ENCODE measurements at places on chromosomes 6 and 20.

DNA sequence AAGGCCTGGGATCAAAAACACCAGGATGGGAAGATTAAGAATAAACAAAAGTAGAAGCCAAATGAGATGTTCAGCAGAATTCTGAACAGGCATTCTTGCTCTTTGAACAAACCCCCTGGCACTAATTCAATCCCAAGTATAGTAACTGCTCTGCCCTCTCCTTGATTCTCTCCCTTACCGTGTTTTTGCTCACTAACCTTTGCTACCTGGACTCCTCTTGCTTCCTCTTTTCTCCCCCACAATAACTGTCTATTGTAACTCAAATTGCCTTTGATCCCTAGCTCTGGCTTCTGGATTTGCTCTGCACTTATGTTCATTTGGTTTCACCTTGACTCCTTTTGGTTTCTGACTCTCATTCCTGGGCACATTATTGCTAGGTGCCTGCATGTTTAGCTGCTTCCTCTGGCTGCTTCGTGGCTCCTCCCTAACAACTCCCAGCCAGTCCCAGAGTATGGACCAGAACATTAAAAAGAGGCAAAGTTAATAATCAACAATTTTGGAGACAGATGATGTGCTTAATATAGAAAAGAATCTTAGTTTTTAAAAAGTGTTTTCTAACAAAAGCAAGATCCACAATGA lies 65.4 kb upstream of the PHIP start:
- DNase-seq: no peak

DNA sequence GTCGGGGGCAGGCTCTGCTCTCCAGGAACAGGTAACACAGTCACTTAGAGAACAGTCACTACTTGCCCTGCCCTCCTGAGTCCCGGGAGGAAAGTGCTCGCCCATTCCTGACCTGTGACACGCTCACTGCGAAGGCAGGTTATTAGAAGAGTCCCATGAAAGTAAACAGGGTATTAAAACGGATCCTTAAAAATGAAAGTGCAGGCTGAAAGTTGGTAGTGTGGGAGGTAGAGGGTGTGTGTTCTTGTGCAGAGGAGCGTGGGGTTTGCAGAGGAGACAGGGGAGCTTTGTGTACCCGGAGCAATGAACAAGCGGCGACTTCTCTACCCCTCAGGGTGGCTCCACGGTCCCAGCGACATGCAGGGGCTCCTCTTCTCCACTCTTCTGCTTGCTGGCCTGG lies at the start of gene CCN6:
CCN6 (plus strand) TSS at position 104 of the 400 bp plus-strand sequence; CDS start at position 358, 254 bp downstream.
- H3K4me3 ChIP-seq: no peak within 1 kb of the TSS
- H3K36me3 ChIP-seq: no peaks in the 10 kb centered on the region
- H3K27me3 ChIP-seq: no peaks in the 10 kb centered on the region
- H3K4me1 ChIP-seq: no peaks in the 10 kb centered on the region

GRCh38 chr20:62611819-62612218 lies 30.5 kb upstream of the SLCO4A1 start:
- H3K27me3 ChIP-seq: no peaks in the 10 kb centered on the region
- H3K36me3 ChIP-seq: no peaks in the 10 kb centered on the region
- DNase-seq: no peak
- no peak overlapping the region for H3K27ac ChIP-seq

DNA sequence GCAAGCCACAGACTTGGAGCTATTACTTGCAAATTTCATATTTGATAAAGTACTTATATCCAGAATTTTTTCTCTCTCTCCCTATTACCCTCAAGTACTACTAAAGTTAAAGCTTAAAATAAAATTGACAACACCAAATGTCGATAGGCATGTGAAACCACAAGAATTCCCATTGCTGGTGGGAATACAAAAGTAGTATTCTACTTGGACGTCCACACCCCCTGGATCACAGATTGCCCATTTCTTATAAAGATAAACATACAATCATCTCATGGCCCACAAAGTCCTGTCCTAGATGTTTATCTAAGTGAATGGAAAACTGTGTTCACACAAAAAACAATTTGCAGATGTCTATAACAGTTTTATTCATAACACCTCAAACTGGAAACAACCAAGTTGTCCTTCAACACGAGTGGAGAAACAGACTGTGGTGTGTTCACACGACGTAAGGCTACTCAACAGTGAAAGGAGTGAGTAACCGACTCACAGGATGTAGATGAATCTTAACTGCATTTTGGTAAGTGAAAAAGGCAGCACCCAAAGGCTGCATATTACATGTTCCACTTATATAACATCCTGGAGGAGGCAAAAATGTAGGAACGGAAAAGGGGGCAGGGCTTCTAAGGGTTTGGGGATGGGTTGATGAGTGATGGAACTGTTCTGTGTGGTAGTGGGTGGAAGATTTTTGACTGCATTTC lies 297.4 kb downstream of the THBS2 start:
- no peak overlapping the region for H3K4me3 ChIP-seq
- H3K27me3 ChIP-seq: no peaks in the 10 kb centered on the region

GRCh38 chr6:73722318-73723060 lies 26.5 kb downstream of the CD109 start:
- H3K36me3 ChIP-seq: no peaks in the 10 kb centered on the region
- H3K4me3 ChIP-seq: no peak overlapping the region
- H3K4me1 ChIP-seq: no peaks in the 10 kb centered on the region
- H3K27me3 ChIP-seq: no peaks in the 10 kb centered on the region

GRCh38 chr6:140320081-140321080 lies 945.9 kb upstream of the CITED2 start:
- no peaks in the 10 kb centered on the region for H3K4me1 ChIP-seq
- no peak for DNase-seq
- H3K4me3 ChIP-seq: no peak overlapping the region
- no peak overlapping the region for H3K27ac ChIP-seq
- H3K27me3 ChIP-seq: no peaks in the 10 kb centered on the region

GRCh38 chr6:83860359-83860755 lies 868 bp downstream of the CYB5R4 start:
- H3K27me3 ChIP-seq: no peaks in the 10 kb centered on the region
- H3K36me3 ChIP-seq: no peaks in the 10 kb centered on the region
- peak overlapping the region; percentile 85 for H3K27ac ChIP-seq
- H3K4me1 ChIP-seq: peaks cover 3% of the 10 kb centered on the region
- no peak for DNase-seq

- H3K4me1 ChIP-seq: no peaks in the 10 kb centered on the region
- H3K36me3 ChIP-seq: no peaks in the 10 kb centered on the region
- no peaks in the 10 kb centered on the region for H3K27me3 ChIP-seq
- no peak overlapping the region for H3K27ac ChIP-seq
These were observed 30.9 kb upstream of the E2F3 start for GRCh38 chr6:20370801-20371200.
